Esophagus muscularis mucosa (tissue), 4 donors: ENCODE measurements at places on chromosomes 12 and 14. TPM values are rescaled to one million over a fixed set of nuclear protein-coding genes. Genes with fewer than 3 reads are reported as not detected.

The CBLN3 gene
- total RNA-seq = 2.2 TPM

The BHLHE41 gene
- total RNA-seq = 15.0 TPM

The MPHOSPH9 gene
- total RNA-seq = 14.4 TPM

The PRKCH gene
- total RNA-seq = 36.7 TPM

The LRRC10 gene
- not detected for total RNA-seq

The RESF1 gene
- 28.3 TPM for total RNA-seq

The KRT73 gene
- total RNA-seq = not detected

The NANOG gene
- not detected for total RNA-seq

DNA sequence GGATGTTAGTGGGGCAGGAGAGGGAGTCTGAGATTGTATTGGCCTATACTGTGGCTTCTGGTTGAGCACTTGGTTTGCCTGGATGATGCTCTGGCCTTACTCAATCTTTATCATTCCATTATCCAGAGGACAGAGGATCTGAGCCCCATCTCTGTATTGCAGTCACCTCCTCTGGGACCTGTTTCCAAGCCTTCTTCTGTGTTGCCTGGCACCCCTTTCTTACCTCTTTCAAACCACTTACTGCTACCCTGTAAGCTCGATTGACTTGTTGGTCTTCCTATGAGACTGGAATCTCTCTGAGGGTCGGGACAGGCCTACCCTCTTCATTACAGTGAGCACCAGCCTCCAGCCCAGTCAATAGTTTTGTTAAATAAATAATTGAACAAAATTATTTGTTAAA lies 3.0 kb upstream of the FOS start:
- no peak for DNase-seq

- no peak for DNase-seq
Measured at GRCh38 chr12:71392521-71393145, 47.0 kb upstream of the LGR5 start.

GRCh38 chr14:36450550-36450949 lies 69.5 kb downstream of the NKX2-1 start:
- DNase-seq = no peak

DNA sequence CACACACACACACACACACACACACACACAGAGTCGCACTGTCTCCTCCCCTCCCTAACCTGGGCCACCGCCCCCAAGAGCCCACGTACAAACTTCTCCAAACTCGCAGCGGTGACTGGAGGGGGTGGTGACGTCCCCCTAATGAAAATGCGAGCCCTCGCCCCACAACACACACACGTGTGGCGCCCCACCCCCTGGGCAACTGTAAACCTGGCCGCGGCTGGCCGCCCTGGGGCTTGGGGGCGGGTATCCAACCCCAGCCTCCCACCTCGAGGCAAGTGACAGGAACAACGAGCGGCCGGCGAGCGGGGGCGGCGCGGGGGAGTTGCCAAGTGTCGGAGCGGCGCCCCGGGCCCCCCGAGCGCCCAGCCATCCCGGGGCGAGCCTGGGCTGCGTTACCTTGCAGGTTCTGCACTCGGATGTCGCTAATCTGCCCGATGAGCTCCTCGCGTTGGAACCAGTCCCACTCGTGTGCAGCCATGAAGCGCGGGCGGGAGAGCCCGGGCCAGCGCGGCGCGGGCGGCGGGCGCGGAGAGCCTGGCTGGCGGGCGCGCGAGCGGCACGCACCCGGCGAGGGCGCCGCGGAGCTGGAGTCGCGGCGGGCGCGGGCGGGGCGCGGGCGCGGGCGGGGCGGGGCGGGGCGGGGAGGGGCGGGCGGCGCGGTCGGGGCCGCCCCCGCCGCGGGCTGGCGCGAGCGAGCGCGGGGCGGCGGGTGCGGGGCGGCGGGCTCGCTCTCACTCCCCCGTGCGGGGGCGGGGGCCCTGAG lies at the start of gene CLMN:
Gene CLMN, minus strand, starts transcription at position 597 of the 766 bp plus-strand sequence. Its CDS starts 116 bp downstream, at position 481.
- no peak for DNase-seq

DNA sequence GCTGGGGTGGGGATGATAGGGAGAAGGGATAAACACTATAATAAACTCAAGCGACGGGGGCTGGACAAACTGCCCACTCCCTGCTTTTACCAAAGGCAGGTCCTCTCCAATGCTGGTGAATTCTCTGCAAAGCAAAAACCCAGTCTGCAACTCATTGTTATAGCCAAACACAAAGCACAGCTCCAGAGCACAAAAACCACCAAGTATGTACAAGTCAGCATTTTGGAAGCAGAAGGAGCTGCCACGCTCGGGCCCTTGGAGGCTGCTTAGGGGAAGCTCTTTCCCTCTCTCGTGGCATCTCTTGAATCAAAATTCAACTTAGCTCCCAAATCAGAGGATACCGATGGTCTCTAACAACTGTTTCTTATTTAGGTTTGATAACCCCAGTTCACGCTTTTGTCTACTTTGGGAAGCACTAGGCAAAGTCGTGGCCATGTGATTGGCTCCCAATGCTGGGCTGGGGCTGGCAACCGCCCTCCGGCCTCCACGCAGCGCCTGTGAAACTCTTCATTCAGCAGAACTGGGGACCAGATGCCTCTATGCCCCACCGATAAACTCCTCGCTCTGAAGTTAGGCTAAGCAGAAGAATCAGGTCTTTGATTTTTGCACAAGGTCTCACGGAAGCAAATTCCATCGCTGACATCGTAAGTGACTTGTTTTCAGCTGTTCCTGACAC lies 158.5 kb upstream of the FOXN3 start:
- DNase-seq = no peak

- no peak for DNase-seq
Measured at GRCh38 chr14:51969852-51970540, 19.4 kb upstream of the RTRAF start.

GRCh38 chr12:96167492-96167891 lies 26.7 kb upstream of the ELK3 start:
- DNase-seq = no peak

DNA sequence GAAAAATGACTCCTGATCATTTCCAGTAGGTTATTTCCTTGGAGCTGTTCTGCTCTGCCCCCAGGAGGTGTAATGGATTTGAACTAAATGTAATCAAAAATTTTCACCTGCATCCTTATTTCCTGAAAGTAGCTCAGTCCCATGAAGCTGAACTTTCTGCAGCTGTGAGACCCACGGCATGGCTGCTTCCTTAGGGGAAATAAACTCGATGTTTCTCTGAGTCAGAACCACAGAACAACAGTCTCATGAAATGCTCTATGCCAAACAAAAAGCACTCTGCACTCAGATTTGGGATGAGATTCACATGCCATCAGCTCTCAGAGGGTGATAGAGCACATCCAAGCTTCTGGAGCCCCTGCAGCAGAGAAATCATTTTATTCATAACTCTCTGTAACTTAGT lies 224.1 kb upstream of the PLEKHG7 start:
- DNase-seq = no peak
